Activated naive CD8-positive, alpha-beta T cell treated with anti-CD3 and anti-CD28 coated beads for 36 hours (primary cell): ENCODE measurements at places on chromosomes 4 and X. TPM values are rescaled to one million over a fixed set of nuclear protein-coding genes. Genes with fewer than 3 reads are reported as not detected.

GABRB1 gene
- total RNA-seq: not detected

DNA sequence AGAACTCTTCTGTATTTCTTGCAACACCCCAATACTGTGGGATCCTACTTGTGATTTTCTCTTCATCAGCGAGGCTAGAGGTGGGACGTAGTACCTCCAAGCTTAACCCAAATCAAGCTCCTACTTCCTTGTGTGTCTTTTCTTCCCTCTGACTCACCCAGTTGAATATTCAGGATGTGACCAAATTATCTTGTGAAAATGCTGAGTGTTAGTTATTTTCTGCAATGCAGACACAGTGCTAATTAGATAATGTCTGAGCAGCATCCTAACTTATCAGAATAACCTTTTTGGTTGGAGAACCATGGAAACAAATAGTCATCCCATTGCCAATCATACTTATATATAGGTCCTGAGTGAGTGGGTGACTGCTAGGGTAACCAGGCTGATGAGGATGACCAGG, 2.4 kb downstream of the MEPE start:
- no peak for DNase-seq

DNA sequence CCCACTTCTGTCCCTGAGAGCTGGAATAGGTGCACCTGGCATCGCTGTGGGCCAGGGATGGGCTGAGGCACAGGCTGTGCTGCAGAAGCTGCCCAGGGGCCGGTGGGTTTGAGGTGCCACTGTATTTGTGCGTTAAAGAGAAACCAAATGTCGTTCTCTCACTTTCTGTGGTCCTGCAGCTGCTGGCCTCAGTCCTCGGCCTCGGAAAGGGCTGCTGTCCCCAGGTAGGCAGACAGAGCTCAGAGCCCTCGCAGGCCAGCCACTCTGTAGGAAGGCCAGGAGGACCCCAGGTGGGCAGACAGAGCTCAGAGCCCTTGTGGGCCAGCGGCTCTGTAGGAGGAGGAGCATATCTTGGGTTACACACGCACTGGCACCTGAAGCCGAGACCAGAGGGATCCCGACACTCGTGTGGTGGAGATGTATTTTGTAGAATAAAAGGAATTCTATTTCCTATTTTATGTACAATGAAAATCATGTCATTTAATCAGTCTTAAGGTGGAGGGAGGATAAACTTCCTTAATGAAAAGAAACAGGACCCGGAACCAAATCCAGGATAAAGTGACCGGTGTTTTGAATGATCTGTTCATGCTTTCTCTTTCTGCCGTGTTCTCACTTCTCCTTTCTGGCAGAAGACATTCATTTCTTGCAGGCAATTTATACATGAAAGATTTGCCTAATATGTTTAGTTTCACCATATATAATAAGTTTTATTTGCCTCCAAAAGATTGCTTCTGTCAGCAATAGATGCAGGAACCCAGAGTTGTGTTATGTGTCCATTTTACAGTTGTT, 54.4 kb upstream of the HGFAC start:
- no peak for DNase-seq

- no peak for DNase-seq
Measured at GRCh38 chr4:95363966-95364365, 184.8 kb downstream of the UNC5C start.

GRCh38 chr4:3690551-3691152, 75.5 kb upstream of the ADRA2C start:
- DNase-seq: no peak

PPARGC1A gene
- total RNA-seq: not detected

GK2 gene
- total RNA-seq: not detected

GRCh38 chr4:41538887-41539498, 1.0 kb downstream of the LIMCH1 start:
- no peak for DNase-seq

- no peak for DNase-seq
Measured at GRCh38 chrX:23822841-23823240, 39.9 kb downstream of the SAT1 start.

ZXDB gene
- total RNA-seq: 6.8 TPM

GRCh38 chrX:136822337-136823095, 41.8 kb upstream of the ARHGEF6 start:
- no peak for DNase-seq

- DNase-seq: no peak
Measured at GRCh38 chr4:120452001-120452400, 385.4 kb upstream of the MAD2L1 start.

- DNase-seq: peak; percentile 13
Measured at GRCh38 chr4:151325111-151325948, at the start of gene SH3D19. Gene SH3D19 (minus strand): TSS chr4:151325605. CDS start chr4:151325352, 253 bp downstream.

DNA sequence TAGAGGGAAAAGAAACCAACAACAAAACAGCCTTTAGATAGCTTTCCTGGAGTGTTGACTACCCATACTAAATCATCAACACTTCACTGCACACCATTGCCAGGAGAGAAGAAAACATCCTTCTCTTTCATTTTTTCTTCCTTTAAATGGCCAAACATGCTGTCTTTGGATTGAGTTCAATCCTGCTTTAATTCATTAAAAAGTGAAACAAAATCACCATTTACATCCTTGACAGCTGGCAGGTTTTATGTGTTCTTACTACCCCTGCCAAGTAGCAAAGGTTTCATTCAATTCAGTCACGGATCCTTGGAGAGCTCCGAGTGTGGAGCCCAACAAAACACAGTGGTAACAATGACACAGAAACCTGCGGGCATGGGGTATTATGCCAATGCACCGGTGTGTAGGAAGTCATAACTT, 568.3 kb downstream of the ANKRD50 start:
- DNase-seq: no peak

- no peak for DNase-seq
Measured at GRCh38 chr4:54941994-54942552, 183.3 kb downstream of the KDR start.

- DNase-seq: no peak
Measured at GRCh38 chr4:175109933-175110332, 191.8 kb downstream of the ADAM29 start.

ASB9 gene
- 0.54 TPM for total RNA-seq

DNA sequence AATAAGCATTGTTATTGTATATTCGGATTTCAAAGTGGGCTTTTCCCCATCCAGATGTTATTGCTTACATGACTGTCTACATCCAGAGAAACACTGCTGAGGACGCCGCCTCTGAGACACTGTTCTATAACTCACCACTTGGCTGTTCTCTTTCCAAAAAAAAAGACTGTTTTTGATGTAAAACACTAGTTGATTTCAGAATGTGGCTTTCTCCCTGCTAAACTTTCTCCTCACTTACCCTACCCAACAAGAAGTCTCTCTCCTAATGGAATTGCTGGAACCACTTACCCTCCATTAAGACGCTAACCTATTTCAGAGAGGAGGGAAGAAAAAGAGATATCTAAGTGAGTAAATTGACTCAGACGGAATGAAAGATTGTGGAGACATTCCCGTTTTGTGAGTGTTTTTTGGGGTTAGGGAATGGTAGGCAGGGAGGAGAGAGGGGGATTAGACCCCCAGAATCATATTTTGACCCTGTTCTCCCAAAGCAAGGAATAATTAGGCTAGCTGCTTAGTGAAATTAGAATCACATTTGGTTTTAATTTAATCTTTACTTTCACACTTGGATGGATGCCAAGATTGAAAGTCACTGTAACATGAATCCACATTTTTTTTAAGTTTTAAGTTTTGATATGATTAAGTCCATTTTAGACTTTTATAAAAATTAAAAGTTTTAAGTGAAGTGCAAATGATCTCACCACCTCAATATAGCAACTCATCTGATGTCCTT, 174.9 kb downstream of the CHIC2 start:
- DNase-seq: no peak

DNA sequence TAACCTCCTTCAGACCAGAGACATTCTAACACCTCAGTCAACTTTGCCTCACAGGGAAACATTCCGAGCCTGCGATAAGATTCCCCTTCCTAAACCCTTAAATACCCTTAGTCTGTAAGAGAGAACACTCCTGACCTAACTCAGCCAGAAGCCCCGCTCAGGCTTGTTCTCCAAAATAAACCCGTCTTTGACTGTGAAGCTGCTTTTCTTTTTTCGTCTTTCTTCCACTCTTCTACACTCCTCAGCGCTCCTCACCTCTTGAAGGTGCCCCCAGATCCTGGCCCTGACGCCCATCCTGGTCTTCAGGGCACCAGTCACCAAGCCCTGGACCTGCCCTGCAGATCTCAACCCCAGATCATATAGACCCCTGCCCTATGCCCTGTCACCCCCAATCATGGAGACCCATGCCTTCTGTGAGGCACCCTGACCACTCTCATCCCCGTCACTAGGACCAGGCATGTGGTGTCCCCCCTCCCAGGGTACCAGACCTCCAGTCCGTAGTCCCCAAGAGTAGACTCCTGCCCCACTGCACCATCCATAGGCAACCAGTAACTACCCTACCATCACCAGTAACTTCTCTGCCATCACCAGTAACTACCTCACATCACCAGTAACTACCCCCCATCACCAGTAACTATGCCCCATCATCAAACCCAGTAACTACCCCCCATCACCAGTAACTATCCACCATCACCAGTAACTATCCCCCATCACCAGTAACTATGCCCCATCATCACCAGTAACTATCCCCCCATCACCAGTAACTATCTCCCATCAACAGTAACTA, 3.5 kb downstream of the ASMTL start:
- DNase-seq: no peak

DNA sequence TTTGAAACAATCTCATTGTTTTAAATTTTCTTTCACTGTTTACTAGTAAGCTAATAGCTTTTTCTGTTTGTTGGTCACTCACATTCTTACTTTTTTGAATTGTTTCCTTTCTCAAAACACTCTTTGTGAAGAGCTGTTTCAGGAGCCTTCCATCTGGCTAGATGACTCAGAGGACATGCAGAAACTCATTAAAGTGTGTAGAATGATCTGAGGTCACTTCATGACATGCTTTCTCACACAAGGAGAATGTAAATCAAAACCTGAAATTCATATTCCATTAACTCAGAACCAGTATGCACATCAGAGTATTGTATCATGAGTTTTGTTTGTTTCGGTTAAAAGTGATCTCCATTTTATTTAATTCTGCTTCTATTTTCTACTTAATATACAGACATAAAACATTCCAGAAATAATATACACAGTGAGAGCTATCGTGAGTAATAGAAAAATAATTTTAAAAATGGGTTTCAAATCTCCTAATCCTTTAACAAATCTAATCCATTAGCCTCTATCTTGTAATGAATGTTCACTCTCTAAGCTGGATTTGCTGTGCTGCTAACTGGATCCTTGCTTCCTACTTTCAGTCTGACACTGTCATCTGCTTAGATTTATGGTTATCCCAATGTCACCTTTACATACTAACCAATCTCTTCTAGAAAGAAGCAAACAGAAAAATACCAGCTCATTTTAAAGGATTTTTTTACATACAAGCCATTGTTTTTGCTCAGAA, 449.6 kb downstream of the FSTL5 start:
- DNase-seq: no peak

GRCh38 chr4:57097711-57098110, 12.5 kb downstream of the IGFBP7 start:
- no peak for DNase-seq

GRCh38 chr4:184851200-184851541, 25.4 kb upstream of the ACSL1 start:
- peak; percentile 6 for DNase-seq

- no peak for DNase-seq
Measured at GRCh38 chrX:5876984-5877596, 351.6 kb downstream of the NLGN4X start.

DNA sequence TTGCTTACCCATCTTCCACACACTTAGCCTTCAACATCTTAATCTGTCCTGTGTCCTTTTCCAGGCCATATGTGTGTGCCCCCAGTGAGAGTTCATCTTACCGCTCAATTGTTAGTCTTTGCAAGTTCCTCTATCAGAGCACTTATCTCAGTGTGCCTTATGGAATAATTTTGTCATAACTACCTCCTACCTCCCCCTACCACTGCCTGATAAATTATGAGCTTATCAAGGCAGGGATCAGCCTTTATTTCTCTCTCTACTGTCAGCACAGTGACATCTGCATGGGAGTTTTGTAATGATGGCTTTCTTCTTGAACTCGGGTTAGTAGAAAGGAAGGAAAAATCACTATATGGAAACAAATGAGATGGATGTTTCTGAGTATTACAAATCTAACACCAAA, 53.2 kb downstream of the MTM1 start:
- no peak for DNase-seq

CT45A1 gene
- total RNA-seq: not detected

DNA sequence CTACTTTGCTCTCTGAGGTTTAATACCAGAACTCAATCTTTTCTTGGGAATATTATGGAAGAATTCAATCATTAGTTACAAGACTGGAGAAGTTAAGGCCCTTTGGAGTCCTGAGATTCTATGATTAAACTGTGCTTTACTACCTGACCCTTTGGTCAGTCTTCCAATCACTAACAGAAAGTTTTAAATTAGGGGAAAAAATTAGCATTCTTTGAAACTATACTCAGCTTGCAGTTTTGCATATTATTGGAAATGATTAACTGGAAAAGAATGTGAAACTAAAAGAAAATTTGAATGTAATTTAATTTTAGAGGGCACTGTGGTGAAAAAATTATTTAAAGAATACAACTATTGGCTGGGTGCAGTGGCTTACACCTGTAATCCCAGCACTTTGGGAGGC, 18.7 kb upstream of the GPR34 start:
- DNase-seq: no peak

DNA sequence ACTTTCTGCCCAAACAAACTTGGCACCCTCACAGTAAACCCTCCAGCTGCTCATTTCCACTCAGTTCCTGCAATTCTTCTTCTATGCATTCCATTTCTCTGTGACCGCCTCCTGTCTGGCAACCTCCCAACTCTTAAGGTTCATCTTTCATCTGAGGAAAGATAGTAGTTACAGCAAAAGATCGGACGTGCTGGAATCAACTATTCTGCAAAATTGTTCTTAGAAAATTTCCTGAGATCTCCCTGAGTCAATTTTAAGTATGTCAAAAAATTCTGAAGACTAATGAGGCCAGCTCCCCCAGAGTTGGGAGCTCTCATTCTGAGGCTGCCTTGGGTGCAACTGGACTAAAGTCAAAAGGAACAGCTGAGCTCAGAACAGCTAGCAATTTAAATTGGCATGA, 1026.0 kb downstream of the ADGRL3 start:
- DNase-seq: no peak

DCX gene
- total RNA-seq: not detected

DNA sequence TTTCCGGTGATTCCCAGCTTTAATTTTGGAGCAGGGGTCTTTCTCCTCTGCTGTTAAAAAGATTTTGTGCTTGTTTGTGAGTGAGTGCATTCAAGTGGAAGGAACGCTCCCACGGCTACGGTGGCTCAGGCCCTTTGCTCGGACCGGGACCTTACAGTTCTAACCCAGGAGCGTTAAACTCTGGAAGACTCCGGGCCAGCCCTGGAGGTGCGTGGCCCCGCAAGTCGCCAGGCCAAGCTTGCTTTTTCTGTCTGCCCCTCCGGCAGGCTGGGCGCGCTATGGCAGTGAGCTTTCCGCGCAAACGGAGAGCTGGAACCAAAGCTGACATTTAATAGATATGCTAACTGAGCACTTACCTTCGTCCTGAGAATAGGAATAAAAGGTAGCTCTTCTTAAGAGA, 18.3 kb upstream of the PITX2 start:
- DNase-seq: no peak
